Esophagus squamous epithelium (tissue), 5 donors: ENCODE measurements at places on chromosomes 13 and 19.

GRCh38 chr13:57716295-57716694 lies 84.8 kb downstream of the PCDH17 start:
- DNase-seq, result no peak

DNA sequence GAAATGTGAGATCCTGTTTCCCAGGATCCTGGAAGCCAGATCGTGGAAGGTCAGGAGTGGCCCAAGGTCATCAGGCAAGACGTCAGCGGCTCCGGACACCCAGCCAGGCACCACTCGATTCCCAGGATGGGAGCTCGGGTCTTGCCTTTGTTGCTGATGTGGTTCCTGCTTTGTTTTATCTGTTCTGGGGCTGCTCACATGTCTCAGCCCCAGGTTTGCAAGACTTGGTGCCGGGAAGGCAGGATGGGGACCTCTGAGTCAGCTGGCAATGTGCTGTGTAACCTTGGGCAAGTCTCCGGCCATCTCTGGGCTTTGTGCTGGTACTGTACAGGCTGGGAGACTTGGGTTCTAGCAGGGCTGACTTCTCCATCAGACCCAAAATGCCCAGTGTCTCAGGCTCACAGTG lies 1.4 kb upstream of the FCHO1 start:
- no peak for DNase-seq

DNA sequence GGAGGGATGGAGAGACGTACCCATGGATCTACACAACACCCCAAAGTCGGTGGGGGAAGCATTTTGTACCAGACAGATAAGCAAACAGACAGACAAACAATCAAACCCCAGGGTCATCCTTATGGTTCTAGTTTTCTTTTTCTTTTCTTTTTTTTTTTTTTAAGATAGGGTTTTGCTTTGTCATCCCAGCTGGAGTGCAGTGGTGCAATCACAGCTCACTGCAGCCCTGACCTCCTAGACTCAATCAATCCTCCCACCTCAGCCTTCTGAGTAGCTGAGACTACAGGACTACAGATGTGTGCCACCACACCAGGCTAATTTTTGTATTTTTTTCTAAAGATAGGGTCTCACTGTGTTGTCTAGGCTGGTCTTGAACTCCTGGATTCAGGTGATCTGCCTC lies 17.9 kb upstream of the FBL start:
- DNase-seq, result no peak

- DNase-seq, result no peak
Observed at GRCh38 chr13:97386801-97387484, 47.0 kb upstream of the RAP2A start.

DNA sequence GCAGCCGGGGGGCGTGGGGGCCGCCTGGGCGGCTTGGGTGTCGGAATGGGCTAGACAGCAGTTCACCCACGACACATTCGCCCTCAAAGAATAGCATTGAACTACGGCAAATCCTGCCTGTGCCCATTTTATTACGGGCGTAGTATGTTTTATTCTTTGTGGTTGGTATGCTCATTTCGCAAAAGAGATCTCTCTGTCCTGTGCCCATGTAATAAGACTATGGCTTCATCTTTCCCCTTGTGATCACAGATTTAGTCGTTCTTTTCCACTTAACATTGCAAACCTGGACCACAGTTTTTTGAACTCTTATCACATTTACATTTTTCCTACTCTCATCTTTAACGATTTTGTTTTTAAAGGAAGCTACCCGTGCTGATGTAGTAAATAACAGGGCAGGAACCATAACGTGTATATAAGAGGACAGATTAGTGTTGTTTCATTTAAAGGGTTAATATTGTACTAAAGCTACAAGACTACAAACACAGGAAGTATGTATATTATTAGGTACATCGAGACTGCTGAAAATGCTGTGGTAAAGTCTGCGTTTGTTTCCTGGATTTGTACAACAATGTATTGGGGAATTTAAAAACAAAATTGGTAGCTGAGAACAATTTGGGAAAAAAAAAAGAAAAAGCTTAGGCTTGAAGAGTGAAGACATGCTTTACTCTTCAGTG lies 3.2 kb upstream of the MYCBP2 start:
- DNase-seq, result no peak

DNA sequence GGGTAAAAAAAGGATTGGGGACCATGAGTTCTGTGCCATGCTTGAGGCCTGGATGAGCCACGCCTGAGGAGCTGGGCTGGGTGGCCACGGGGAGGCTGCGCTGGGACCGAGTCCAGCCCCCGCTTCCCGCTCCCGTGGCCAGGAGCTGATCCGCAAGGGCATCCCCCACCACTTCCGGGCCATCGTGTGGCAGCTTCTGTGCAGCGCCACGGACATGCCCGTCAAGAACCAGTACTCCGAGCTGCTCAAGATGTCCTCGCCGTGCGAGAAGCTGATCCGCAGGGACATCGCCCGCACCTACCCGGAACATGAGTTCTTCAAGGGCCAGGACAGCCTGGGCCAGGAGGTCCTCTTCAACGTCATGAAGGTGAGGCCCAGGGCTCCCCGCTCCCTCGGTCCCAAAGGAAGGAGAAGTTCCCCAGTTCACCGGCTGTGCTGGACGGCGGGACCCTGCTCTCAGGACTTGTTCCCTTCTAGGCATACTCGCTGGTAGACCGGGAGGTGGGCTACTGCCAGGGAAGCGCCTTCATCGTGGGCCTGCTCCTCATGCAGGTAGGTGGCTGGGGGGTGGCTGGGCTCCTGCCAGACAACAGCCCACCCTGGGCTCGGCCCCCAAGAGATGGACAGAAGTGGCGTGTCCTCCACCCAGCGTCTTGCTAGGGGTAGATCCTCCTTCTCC lies 18.9 kb downstream of the EVI5L start:
- DNase-seq, result no peak

- DNase-seq, result no peak
Observed at GRCh38 chr19:4292515-4292914, 9.7 kb downstream of the TMIGD2 start.

DNA sequence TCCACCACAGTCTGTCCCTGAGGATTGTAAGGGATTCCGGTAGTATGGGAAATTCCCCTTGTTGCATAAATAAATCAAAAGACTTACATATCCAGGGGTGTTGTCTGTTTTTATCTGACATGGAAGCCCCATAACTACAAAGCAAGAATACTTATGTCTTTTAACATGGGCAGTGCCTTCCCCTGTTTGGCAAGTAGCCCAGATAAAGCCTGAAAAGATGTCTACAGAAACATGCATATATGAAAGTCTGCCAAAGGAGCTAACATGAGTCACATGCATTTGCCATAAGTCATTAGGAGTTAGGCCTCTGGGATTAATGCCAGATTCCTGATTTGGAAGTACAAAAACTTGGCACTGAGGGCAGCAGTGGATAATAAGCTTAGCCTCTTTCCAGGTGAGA lies 62.1 kb downstream of the ZNF737 start:
- DNase-seq, result no peak

- no peak for DNase-seq
Observed at GRCh38 chr13:98783856-98784478, 31.5 kb upstream of the SLC15A1 start.

DNA sequence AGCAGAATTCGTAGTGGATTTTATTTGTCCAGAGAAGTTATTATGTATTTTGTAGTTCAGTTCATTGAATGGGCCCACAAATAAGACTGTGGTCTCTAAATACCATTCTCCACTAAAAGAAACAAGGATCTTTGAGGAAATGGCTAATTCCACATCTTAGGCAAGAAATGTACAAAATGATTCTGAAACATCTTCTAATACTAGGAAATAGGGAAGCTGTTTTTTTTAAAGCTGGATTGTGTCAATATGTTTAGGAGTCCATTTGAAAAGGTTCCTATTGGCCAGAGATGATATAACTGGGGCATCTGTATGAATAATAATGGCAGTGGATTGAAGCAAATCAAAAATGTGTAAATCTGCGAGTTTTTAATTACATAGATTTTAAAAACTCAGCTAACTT lies 88.5 kb upstream of the SIAH3 start:
- DNase-seq, result no peak

DNA sequence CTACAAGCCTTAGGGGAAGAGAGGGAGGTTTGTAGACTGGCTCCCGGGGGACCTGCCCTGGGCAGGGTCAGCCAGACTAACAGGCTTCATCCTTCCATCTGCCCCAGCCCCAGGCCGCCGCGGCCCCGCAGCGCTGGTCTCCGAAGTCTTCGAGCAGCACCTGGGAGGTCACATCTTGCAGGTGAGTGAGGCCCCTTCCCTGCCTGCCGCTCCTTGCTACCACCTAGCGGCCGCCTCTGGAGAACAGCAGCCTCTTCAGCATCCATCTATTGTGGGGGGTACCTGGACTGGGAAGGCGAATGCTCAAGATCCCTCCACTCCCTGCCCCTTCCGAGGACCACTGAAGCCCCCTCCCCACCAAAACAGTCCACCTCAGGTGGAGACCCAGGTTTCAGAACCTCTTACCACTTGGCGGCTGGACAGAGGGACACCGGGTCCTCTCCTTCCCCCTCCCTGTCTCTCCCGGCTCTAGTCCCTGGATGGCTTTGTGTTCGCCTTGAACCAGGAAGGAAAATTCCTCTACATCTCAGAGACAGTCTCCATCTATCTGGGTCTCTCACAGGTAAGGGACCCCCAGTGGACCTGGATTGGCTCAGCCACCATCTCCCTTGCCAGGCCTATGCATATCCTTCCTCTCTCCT lies 12.7 kb downstream of the NPAS1 start:
- DNase-seq, result no peak

DNA sequence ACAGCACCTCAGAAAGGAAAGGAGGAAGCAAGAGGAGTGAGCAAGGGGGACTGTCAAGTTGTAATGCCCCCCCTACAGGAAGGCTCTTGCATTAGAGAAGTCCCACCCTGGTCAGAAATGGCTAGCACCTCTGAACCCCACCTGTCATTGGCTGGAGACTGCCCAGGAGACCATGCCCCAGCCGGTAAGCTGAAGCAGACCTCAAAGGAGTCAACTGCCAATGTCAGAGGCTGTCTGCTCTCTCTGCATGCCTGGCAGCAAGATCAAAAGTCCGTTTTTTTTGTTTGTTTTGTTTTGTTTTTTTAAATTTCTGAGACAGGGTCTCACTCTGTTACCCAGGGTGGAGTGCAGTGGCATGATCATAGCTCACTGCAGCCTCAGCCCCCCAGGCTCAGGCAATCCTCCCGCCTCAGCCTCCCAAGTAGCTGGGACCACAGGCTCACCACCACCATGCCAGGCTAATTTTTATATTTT lies 8.1 kb upstream of the BCL3 start:
- DNase-seq, result no peak

- no peak for DNase-seq
Observed at GRCh38 chr19:40954573-40954972, 36.5 kb upstream of the CYP2B6 start.

GRCh38 chr19:28009696-28010095 lies 1203.3 kb downstream of the UQCRFS1 start:
- DNase-seq, result no peak

GRCh38 chr19:45217193-45217956 lies 27.8 kb downstream of the EXOC3L2 start:
- DNase-seq, result no peak

DNA sequence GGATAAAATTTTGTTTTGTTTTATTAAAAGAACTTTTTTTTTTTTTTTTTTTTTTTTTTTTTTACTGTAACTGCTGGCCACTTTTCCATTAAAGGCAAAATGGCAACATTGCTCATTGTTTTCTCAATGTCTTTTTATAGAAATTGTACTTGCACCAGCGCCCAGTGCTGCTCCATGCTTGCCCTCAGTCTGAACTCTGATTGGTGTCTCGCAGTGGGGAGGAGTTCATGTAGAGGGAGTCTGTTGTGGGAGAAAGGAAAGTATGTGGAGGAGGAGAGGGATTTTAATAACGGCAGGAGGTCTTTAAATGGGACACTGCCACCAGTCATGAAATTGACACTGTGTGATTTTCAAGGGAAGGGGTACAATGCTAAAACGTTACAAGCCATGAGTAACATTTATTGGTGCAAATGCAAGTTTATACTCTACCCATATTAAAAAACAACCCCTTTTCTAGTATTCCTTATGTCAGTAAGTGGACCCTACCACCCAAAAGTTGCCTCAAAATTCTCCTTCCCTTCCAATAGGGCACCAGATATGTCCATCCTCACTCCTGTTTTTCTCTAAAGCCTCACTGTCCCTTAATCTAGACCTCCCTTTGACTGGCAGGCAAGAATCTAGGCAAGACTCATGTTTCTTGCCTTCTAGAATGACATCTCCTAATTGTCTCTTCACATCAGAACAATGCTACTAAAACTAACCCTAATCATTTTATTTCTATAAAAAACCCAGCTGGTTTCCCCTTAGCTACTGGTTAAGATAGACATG lies 3.2 kb downstream of the RASL11A start:
- DNase-seq, result no peak

- no peak for DNase-seq
Observed at GRCh38 chr13:38024431-38024830, 154.9 kb upstream of the TRPC4 start.

DNA sequence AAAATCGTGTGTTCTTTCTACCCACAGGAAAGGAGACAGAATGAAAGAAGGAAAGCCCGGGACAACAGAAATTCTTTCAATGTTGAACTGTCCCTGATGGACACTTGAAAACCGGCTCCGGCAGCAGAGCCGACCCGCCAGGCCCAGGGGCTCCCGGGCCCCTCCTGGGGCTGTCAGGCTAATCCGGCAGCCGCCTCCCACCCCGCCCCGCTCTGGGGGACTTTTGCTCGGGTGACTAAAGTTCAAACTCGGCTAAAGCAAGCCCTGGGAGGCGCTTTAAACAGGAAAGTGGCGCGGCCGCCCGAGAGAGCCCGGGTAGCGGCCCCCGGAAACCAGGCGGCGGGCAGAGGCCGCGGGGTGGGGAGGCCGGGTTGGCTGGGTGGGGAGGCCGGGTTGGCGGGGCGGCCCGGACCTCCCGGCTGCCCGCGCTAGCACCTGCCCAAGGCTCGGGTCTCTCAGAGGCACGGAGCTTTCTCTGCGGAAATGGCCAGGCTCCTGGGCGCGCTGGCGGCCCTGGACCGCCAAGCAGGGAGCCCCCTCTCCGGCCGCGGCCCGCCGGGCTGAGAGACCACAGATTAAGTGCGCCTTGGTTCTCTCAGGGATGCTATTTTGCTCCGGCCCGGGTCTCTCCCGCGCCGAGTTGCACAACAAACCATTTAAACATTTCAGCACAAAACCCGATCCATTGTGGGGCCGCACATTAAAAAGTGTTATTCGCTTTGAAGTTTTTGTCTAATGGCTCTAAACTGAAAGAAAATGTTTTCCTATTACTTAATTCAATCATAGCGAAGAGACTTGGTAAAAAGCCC lies 2.6 kb upstream of the GSX1 start:
- no peak for DNase-seq

DNA sequence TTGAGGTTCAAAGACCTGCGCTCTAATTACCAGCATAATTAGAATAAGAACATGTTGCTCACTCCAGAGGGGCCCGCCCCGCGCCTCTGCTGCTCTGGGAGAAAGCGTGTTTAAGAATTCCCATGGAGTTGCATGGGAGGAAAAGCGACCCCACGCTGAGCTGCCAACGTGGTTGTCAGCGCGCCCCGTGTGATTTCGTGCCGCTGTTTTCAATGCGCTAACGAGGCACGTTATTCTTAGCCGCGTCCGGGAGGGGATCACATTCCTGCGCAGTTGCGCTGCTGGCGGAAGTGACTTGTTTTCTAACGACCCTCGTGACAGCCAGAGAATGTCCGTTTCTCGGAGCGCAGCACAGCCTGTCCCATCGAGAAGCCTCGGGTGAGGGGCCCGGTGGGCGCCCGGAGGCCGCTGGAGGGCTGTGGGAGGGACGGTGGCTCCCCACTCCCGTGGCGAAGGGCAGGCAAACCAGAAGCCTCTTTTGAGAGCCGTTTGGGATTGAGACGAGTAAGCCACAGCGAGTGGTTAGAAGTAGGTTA lies 173.8 kb upstream of the SOX1 start:
- no peak for DNase-seq

- DNase-seq, result no peak
Observed at GRCh38 chr13:113544071-113544891, 40.3 kb upstream of the TFDP1 start.

GRCh38 chr13:40961214-40961613 lies 57.9 kb downstream of the ELF1 start:
- DNase-seq, result no peak
